ENCODE measurements at places on chromosomes 12 and 14.

GRCh38 chr12:123829561-123829960, 67.5 kb downstream of the DNAH10 start:
- DNase-seq, result no peak

DNA sequence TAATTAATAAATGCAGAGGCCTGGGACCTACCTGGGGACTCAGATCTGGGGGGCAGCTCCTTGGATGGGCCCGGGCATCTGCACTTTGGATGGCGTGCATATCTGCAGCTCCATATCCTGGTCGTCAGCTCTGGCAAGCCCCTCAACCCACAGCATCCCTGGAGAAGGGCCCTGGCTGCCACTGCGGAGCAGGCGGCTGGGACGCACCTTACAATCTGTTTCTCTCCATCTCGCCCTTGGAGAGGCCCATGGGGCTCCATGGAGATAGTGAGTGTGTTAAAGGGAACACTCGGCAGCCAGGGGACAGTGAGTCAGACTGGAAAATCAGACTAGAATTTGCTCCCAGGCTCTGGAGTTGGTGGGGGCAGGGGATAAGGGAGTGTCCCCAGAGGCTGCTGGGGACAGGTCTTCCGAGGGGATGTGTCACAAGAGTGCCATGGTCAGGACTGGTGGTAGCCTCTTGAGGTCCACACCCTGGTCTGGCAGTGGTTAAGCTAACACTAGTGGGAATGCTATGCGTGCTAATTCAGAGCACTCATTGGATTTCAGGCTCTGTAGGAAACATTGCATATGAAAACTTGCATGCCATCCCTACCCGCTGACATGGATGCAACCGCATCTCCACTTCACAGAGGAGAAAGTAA, 21.5 kb downstream of the RFLNA start:
- DNase-seq, result no peak

DNA sequence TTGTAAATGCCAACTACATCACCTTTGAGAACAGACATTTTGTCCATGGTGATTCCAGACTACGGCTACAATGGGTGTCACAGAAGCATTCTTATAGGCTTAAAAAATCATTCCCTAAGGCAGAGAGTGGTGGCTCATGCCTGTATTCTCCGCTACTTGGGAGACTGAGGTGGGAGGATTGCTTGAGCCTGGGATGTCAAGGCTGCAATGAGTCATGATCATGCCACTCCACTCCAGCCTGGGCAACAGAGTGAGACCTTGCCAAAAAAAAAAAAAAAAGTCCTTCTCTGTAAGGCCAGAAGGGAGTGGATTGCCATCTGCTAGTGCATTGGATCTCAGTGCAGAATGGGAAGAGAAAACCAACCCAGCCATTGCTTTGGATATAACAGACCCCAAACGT, 522.5 kb downstream of the VRK1 start:
- DNase-seq, result no peak

GRCh38 chr12:117499759-117500485, 138.5 kb upstream of the NOS1 start:
- no peak for DNase-seq

DNA sequence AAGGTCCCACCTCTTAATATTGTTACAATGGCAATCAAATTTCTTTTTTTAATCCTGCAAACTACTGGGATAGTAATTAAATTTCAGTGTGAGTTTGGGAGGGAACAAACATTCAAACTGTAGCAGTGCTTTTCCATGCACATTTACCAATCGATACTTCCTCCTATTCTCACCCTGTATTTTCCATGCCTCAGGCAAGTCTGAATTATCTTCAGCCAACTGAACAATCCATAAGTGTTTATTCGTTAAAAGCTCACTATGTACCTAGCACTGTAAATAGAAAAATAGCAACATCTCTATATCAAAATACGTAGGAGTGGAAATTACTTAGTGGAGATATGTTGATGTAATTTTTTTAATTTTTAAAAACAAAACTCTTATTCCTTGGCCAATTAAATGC, 43.5 kb downstream of the CCDC177 start:
- DNase-seq, result no peak

GRCh38 chr14:102418169-102418852, 55.6 kb downstream of the TECPR2 start:
- no peak for DNase-seq

GRCh38 chr12:14283489-14284144, 81.9 kb upstream of the ATF7IP start:
- no peak for DNase-seq

- no peak for DNase-seq
These were observed 20.1 kb upstream of the CDK17 start for GRCh38 chr12:96420277-96420835.

GRCh38 chr12:104213952-104214351, 1.6 kb upstream of the TXNRD1 start:
- DNase-seq, result peak; percentile 21

DNA sequence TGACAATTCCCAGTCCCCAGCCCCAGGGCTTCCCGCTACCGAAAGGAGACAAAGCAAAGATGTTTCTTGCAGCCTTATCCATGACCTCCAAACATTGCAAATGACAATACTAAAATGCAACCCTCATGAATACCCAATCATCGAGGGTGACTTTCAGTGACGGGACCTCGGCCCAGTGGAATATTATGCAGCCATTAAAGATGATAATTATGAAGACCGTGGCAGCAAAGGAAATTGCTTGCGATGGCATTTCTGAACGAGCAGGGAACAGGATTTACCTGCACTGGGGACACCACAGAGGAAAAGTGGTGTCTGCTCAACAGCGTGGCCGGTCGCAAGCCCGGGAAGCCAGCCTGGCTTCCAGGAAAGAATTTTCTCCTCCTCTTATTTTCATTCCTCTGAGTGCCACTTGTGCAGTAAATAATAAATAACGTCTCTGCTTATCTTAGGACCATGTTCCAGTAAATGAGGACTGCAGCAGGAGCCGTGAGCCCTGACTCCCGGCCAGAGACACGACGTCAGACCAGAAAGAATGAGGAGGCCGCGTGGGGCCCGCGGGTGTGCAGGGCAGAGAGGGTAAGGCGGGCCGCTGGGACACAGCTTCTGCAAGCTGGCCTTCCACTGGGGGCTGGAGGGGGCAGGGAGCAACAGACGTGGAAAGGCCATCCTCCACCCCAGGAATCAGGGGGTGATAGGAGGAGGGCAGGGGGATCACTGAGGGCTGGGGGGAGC, 6.6 kb downstream of the C14orf180 start:
- DNase-seq, result no peak

- DNase-seq, result no peak
These were observed 5.6 kb upstream of the NFATC4 start for GRCh38 chr14:24362241-24362960.

DNA sequence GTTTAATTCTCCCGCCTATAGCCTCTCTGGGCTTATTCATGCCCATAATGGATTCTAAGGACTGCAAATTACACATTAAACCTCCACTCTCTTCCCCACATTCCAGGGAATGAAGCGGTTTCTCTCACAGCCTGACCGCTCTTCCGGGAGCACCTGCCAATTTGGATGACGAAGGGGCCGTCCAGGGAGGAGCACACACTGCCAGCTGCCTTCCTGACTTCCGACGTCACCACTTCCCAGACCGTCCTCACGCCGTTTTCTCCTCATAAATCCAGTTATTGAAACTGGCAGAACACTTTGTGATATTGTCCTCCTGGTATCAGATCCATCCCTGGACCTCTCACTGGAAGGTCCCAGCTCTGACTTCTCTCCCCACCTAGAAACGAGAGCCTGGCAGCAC, 87.6 kb downstream of the GCH1 start:
- no peak for DNase-seq

GRCh38 chr14:34665785-34666435, 36.0 kb upstream of the SNX6 start:
- DNase-seq, result peak; percentile 43

- DNase-seq, result peak; percentile 53
These were observed 58.9 kb upstream of the PLEKHG3 start for GRCh38 chr14:64645220-64645892.

GRCh38 chr14:91501951-91502930, 7.9 kb downstream of the PPP4R3A start:
- DNase-seq, result no peak

DNA sequence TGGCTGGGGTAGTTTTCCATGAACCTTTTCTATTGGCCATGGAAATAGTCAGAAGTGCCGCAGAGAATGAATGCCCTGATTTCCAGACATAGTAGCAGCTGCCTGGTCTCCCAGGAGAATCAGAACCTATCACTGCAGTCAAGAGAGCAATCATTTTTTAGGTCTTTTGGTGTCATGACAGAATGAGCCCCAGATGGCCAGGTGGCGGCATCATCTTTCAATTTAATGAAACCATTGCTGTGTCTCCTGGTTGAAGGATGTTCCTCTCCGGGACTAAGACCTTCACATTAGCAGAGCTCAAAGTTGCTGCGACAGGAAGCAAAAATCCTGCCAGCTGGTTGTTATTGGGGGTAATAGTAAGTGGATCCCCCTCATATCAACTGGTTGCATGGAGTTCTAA, 18.8 kb downstream of the TNFAIP2 start:
- DNase-seq, result no peak

DNA sequence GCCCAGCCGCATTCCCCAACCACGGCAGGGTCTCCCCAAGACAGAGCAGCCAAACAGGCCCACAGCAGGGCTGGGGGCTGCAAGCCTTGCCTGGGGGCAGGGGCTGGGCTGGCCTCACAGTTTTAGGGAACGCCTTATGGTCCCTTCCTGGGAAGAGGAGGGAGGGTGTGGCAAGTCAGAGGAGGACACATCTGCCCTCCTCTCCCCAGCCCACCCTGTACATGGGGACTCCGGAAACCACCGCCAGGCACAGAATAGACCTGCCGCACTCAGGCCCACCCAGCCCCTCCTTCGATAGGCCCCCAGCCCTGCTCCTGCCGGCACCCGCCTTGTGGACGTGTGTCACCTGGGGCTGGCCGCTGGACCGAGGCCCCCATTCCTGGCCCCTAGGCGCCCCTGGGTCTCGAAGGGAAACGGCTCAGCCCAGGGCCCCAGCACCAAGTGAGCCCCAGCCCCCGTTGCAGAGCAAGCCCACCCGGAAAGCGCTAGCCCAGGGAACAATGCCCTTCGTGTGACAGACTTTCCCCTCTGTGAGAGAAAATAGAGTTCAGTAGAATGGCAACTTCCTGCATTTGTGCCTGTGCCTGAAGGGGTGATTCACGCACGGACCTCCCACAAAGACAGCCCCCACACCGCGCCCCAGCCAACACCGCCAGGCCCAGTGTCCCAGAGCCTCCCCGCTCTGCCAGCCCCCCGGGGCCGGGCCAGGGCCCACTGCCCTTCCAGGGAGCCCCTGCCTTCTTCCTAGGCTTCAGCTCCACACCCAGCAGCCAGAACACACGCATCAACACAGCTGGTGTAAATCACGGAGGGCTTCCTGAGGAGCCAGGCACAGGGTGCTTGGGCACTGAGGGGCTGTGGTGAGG, 12.0 kb upstream of the NUDT14 start:
- DNase-seq, result no peak

GRCh38 chr12:84492351-84492883, 420.2 kb downstream of the SLC6A15 start:
- DNase-seq, result no peak

GRCh38 chr12:124405151-124405550, 110.3 kb downstream of the RFLNA start:
- DNase-seq, result no peak

Data from mucosa of gallbladder (tissue), 1 donor.